ENCODE measurements at places on chromosomes 5 and 9. TPM values are rescaled to one million over a fixed set of nuclear protein-coding genes. Genes with fewer than 3 reads are reported as not detected.

IRF1 gene
- 7.1 TPM for total RNA-seq

RGS7BP gene
- total RNA-seq, result 1.4 TPM

NDUFA8 gene
- total RNA-seq, result 33.6 TPM

OBP2A gene
- total RNA-seq, result not detected

MYOZ3 gene
- 0.43 TPM for total RNA-seq
